ENCODE measurements at places on chromosomes 13 and 19.
A peak's percentile ranks its signal among the peaks of the same experiment; 100 is the strongest.

GRCh38 chr19:28960986-28961705, 251.8 kb downstream of the UQCRFS1 start:
- no peak for DNase-seq

DNA sequence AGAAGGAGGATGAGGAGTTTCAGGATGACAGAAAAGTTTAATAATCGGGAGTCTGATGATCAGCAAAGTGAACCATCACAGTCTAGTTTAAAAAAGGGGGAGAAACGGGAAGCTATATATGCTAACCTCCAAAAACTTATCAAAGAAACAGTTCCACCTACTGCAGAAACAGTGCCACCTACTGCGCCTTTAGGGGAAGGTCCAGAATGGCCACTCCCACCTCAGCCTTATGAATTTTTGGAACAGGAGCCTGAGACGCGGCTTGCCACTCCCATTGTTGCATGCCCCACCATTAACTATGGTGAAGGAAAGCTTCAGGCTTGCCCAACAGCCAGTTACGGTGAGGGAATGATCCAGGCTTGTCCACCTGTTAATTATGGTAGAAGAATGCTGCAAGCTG, 929.0 kb downstream of the SLITRK6 start:
- DNase-seq: peak; percentile 2

GRCh38 chr13:80924596-80924995, 583.7 kb upstream of the SPRY2 start:
- DNase-seq: peak; percentile 8

DNA sequence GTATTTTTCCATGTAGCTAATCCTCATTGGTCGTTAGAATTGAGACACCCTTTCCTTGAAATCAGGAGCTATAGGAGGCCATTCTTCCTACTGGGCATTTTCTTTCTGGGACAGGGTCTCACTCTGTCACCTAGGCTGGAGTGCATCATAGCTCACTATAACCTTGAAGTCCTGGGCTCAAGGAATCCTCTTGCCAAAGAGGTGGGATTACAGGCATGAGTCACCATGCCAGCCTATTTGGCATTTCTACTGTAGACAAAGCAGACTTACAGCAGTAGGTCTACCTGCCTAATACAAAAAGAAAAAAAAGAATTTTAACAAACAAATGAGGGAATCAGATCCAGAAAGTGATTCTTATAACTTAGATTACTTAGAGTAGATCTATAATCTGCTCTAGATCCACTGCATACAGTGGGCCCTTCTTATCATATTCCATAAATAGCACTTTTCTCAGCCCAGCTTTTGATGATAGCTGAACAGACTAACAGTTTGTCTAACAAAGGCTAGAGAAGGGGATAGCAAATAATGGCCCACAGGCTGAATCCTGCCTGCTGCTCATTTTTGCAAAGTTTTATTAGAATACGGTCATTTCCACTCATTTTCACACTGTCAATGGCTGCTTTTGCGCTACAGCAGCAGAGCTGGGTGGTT, 36.7 kb upstream of the USPL1 start:
- no peak for DNase-seq

DNA sequence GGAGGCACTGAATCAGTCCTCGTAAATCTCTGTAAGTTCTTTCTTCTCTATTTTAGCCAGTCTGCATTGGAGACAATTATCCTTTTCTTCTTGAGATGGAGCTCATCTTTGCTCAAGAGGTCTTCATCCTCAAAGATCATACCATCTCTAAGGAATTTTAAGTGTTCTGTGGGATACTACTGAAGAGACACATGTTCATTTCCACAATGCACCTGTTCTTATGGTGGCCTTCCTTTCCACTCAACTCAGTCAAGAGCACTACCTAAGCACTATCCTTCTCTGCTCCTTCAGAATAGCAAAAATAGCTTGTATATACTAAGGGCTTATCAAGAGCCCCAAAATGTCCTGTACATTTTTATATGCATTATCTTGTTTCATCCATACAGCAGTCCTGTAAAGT, 214.0 kb downstream of the KLF5 start:
- no peak for DNase-seq
